Stimulated activated CD4-positive, alpha-beta T cell treated with anti-CD3 and anti-CD28 coated beads, Interleukin-15, amount 100 ng/mL, for 24 hours (primary cell): ENCODE measurements at places on chromosomes 5 and 9.

- DNase-seq: no peak
Measured at GRCh38 chr5:164319161-164319560, 813.7 kb downstream of the MAT2B start.

- DNase-seq: peak; percentile 21
Measured at GRCh38 chr9:33129886-33130881, 37.0 kb downstream of the B4GALT1 start.

DNA sequence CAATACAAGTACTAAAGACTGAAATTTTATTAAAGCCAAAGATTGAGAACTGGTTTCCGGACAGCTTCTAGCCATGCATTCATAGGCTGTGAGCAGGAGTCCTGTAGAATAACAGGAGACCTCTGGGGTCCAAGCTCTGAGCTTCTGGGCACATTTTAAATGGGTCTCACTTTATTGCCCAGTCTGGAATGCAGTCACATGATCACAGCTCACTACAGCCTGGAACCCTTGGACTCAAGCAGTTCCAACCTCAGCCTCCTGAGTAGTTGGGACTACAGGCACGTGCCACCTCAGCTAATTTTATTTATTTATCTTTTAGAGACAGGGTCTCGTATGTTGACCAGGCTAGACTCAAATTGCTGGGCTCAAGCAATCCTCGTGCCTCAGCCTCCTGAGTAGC is 15.4 kb downstream of the CDKN2AIPNL start:
- DNase-seq: no peak

GRCh38 chr9:94885854-94886447 is 159.5 kb downstream of the AOPEP start:
- DNase-seq: no peak

DNA sequence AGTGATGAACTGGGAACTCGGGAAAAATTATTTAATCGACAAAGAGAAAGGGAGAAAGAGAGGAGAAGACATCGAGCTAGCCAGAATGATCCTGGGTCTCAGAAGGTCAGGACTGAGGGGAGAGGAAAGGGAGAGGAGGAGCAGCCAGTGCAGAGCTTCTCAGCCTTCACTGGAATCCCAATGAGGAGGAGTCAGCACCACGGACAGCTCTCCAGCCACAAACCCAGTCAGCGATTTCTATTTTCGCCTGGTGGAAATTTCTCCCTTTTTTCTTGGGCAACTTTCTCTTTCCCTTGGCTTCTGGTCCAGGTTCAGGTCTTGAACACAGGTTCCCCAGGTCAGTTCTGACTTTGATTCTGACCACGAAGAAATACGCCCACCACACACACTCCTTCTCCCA is 1.6 kb upstream of the BRINP1 start:
- peak; percentile 20 for DNase-seq

DNA sequence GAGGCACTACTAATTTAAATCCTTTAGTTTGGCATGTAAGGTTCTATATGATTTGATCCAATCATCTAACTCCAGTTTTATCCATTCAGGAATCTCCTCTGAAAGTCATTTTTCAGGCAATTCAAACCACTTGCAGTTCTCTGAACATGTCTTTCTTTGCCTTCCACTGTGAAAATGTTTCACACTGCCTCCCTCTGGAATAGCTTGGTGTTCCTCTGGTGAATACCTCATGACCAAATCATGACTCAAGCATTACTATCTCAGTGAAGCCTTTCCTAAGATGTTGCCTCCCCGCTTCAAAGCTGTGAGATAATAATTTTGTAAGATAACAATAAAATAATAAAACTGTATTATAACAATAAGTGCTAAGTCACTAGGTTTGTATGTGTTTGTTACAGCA is 981.1 kb downstream of the DTWD2 start:
- no peak for DNase-seq

- no peak for DNase-seq
Measured at GRCh38 chr9:110284211-110284844, 28.0 kb upstream of the TXN start.

DNA sequence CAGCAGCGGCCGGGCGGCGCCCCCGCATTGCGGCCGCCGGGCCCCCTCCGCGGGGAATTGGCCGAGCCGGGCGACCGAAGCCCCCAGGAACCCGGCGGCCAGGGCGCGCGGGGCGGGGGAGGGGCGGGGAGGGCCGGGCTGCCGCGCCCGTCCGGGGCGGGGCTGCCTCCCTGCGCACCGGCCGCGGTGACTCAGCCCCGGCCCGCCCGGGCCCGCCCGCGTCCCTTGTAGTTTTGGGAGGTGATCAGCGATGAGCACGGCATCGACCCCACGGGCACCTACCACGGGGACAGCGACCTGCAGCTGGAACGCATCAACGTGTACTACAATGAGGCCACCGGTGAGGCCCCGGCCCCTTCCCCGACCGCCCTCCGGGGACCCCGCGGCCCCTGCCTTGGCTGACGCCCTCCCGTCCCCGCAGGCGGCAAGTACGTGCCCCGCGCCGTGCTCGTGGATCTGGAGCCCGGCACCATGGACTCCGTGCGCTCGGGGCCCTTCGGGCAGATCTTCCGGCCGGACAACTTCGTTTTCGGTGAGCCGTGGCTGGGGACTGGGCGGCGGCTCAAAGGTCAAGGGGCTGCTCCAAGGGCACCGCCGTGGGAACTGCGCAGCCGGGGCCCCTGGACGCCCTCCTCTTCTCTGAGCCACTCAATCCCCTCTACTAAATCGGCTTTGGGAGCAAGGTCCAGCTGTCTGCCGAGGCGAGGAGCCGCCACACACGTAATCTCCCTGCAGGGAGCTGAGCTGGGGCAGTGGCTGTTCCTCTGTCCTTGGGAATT is 592 bp downstream of the TUBB4B start:
- DNase-seq: peak; percentile 76

- DNase-seq: no peak
Measured at GRCh38 chr9:135793221-135794056, 91.5 kb downstream of the KCNT1 start.

DNA sequence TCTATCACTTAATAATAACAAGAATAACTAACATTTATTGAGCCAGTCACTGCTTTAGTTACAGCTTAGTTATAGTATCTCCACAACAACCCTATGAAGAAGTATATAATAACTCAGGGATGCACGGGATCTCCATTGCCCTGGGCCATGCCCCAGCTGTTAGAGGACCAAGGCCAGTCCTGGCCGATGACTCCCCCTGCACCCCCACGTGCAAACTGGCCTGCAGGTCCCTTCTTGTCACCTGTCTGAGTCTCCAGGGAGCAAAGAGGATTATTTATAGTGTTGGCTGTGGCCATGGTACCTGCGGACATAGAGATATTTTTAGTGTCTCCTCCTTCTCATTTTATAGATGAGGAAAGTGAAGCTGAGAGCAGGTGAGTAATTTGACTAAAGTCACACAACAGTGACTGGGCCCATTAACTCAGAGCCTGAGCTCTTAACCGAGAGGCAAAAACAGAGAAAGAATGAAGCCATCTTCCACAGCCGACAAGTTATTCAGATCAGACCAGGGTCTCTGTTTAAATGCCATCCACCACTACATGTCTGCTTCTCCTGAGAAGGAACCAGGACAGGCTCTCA is 94.4 kb downstream of the TMEM215 start:
- DNase-seq: no peak

DNA sequence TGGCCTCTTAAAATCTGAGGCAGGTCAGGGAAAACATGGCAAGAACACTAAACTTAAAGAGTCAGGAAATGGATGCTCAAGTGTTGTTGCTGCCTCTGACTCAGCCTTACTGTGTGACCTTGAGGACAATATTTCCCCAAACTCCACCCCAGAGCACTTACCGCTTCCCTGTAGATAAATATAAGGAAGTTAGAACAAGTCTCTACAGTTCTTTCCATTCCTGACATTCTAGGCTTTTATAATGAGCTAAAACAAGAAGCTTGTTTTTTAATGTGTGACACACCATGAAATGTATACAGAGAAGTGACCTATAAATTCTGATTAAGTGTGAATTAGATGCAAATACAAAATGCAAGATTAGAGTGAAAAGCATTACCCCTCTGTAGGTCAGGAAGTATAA is 129.3 kb downstream of the GRIA1 start:
- DNase-seq: no peak

DNA sequence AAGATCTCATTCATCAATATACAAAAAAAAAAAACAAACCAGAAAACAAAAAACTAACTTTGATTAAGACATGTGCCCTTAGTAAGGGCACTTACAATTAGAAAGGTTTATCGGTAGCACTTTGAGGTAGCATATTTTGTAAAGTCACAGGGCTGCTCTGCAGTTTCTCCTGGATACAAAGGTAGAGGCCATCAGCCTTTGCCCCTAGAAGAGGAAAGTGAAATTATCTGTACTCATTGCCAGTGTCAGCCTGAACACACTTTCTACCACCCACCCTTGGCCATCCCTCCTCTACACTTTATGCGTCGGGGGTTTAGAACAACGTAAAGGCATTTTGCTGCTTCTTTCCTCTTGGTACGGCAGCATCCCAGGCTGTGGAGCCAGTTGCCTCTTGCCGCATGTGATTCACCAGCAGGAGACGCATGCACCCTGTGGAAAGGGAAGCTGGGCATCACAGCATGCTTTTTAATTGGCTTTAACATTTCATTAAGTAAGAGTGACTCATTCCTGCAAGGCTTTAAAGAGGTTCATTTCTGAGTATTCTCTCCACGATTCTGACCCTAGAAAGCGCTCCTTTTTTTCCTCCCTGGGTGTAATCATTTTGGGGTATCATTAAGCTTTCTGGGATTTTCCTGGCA is 84.6 kb downstream of the CEMIP2 start:
- no peak for DNase-seq

DNA sequence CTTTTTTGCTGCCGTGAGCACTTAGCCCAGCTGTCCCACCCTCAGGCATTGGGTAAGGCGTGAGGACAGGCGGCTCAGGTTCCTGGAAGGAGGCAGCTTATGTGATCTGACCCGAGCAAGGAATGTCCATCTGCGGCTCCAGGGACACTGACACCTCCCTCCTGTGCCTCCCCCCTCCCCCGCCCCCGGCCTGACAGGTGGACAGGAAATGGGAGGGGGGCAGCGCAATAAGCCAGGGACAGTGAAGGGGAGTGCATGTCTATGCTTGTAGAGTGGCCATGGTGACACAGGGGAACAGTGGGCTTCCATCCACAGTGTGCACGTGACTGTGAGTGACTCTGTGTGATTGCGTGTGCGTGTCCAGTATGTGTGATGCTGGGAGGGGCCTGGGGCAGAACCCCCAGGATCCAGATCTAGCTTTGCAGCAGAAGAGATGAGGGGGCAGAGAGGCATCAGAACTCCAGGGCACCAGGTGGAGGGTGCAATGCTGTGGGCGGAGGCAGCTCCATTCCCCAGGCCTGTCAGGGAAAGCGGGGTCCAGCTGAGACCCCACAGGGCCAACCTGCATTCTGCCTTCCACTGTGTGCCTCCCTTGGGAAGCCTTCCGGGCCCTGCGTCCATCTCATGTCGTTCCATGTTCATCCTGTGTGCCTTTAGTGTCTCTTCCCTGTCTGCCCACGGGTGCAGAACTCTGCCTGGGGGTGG is 30.5 kb downstream of the CNTFR start:
- no peak for DNase-seq

GRCh38 chr5:158313027-158313732 is 454.2 kb upstream of the CLINT1 start:
- DNase-seq: no peak

GRCh38 chr5:133996683-133997252 is 8.0 kb downstream of the VDAC1 start:
- no peak for DNase-seq

DNA sequence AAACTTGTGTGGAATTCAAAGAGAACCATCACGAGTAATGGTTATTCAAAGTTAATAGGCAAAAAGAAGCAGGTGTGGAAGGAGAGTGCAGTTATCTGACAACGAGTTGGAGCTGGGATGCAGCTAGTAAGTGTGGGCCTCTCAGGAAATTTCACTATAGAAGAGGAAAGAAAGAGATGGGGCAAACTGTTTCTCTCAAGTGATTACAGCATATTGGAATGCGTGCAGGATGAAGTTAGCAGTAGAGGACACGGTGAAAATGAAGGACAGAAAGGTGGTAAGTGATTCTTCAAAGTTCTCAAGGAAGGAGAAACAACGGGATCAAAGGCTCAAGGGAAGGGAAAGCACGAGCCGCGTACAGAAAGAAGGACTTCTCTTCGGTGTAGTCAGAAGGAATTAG is 84.0 kb downstream of the ADAMTS12 start:
- DNase-seq: no peak

GRCh38 chr5:176899946-176900779 is 1.0 kb upstream of the HK3 start:
- DNase-seq: no peak

GRCh38 chr9:95721061-95721531 is 154.4 kb upstream of the ERCC6L2 start:
- DNase-seq: no peak

DNA sequence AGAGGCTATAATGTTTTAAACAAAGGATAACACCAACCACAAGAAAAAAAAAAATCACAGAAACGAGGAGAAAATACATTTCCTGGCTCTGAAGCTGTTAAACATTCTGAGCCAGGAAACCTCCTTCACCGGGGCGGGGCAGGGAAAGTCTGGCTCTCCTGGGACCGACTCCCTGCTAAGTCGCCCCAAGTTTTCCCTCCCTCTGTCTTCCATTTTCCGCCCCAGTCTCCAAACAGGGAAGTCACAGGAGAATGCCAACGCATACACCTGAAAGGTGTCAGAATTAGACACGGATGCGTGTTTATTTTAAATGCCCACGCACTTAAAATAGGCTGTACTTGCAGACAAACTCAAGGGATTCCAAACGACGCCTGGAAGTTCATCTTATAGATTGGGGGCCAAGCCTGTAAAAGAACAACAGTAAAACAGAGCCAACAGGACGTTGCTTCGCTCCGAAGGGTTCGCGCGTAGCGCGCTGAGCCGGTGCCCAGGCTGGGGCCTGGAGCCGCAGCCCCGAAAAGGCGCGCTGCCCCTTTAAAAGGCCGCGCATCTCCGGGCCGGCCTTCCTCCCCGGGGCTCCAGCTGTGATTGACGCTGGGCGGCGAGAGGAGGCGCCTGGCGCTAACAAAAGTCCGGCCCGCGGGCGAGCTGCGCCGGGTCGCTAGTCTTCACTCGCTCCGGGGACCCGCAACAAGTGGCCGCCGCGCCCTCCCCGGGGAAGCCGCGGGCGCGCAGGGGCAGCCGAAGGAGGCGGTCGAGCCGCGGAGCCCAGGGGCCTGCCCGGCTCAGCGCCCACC is at the start of gene FBXL7:
FBXL7 (plus strand) TSS at position 653 of the 797 bp plus-strand sequence.
- DNase-seq: peak; percentile 5

DNA sequence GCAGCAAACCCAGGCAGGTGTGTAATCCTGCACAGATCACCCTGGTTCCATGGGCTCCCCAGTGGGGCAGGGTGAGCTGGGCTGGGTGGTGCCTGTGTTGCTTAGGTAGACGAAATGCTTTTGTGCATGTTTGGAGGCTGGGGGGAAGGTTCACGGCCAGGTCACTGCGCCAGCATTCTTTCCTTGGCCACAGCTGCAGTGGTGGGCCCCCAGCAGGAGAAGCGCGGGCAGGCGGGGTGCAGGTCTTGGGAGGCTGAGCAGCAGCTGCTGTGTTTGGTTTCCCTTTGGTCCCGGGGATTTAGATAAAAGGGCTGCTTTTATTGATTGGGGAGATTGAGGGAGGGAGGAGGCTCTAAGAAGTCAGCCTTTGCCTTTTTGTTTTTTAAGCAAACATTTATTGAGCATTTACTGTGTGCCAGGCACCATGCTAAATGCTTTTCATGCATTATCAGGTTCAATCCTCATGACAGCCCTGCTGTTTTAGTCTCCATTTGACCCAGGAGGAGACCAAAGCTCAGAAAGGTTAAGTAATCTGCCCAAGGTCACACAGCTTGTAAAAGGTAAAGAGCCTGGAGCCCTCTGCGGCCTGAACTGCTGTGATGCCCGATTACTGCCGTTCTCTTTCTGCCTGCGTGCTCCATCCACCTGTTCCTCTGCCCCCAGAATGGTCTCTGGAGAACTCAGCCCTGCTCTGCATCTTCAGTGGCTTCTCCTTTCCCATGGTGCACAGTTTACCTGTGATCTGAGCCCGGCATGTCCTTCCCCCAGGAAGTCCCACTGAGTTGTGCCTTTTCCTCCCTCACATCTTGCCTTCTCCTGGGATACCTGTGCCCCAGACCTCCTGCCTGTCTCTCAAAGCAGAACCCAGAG is 94.4 kb downstream of the MACROH2A1 start:
- no peak for DNase-seq
